ENCODE measurements at places on chromosomes 2 and 18. TPM values are rescaled to one million over a fixed set of nuclear protein-coding genes. Genes with fewer than 3 reads are reported as not detected.

GRCh38 chr2:50606860-50607259, 425.1 kb downstream of the NRXN1 start:
- no peak overlapping the region for H3K27ac ChIP-seq
- no peaks in the 10 kb centered on the region for H3K27me3 ChIP-seq

GRCh38 chr2:65525616-65526231, 93.3 kb upstream of the SPRED2 start:
- H3K27ac ChIP-seq = no peak overlapping the region
- H3K36me3 ChIP-seq = no peaks in the 10 kb centered on the region
- H3K4me3 ChIP-seq = no peak overlapping the region
- H3K4me1 ChIP-seq = no peaks in the 10 kb centered on the region
- no peaks in the 10 kb centered on the region for H3K27me3 ChIP-seq

DNA sequence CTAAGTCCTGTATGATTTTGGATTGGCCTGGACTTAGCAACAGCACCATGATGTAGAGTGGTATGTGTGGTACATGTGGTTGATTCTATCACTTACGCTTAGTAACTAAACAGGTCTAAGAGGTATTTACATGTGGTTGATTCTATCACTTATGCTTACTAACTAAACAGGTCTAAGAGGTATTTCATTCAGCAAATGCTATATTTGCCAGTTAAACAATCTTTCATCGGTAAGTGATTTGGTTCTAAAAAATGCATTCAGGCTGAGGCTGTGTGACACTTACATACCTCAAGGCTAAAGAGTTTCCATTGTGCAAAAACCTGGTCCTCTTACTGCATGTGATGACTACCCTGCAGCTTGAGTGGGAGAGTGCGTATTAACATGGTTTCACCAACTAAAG, 13.1 kb downstream of the EIF4E2 start:
- no peak overlapping the region for H3K27ac ChIP-seq
- no peak overlapping the region for H3K4me3 ChIP-seq
- H3K36me3 ChIP-seq = peaks cover 99% of the 10 kb centered on the region
- H3K27me3 ChIP-seq = no peaks in the 10 kb centered on the region
- no peak for DNase-seq

- no peak overlapping the region for H3K4me3 ChIP-seq
- H3K27ac ChIP-seq = no peak overlapping the region
- no peaks in the 10 kb centered on the region for H3K36me3 ChIP-seq
- peak; percentile 22 for DNase-seq
Observed at GRCh38 chr2:155099784-155100183, 401.3 kb downstream of the KCNJ3 start.

DNA sequence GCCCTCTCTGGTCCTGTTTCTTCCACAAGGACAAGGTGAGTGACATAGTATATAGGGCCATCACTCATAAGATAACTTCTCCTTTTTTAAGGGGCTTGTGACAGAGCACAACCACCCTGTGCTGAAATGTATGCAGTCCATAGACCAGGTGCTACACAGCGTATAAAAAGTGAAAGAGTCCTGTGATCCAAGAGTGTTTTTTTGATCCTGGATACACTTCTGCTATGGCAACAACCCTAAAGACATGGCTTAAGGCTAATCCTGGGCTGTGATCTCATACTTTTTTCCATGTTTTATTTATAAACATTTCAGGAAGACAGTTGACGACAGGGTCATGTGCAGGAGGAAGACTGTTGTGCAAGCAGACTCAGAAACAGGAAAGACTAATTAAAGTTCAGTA, 400.5 kb upstream of the TCF4 start:
- H3K27ac ChIP-seq = peak overlapping the region; percentile 7
- no peak overlapping the region for H3K4me3 ChIP-seq
- no peaks in the 10 kb centered on the region for H3K36me3 ChIP-seq
- no peak for DNase-seq
- no peaks in the 10 kb centered on the region for H3K27me3 ChIP-seq

- no peak for DNase-seq
- no peak overlapping the region for H3K4me3 ChIP-seq
- no peaks in the 10 kb centered on the region for H3K36me3 ChIP-seq
Observed at GRCh38 chr2:213848631-213849030, 562.2 kb upstream of the VWC2L start.

- H3K36me3 ChIP-seq = no peaks in the 10 kb centered on the region
Observed at GRCh38 chr2:35973132-35973736, 382.3 kb upstream of the CRIM1 start.

GRCh38 chr18:65049586-65049985, 701.2 kb upstream of the CDH7 start:
- no peaks in the 10 kb centered on the region for H3K4me1 ChIP-seq
- no peaks in the 10 kb centered on the region for H3K27me3 ChIP-seq
- no peak for DNase-seq
- H3K4me3 ChIP-seq = no peak overlapping the region
- H3K27ac ChIP-seq = no peak overlapping the region

DNA sequence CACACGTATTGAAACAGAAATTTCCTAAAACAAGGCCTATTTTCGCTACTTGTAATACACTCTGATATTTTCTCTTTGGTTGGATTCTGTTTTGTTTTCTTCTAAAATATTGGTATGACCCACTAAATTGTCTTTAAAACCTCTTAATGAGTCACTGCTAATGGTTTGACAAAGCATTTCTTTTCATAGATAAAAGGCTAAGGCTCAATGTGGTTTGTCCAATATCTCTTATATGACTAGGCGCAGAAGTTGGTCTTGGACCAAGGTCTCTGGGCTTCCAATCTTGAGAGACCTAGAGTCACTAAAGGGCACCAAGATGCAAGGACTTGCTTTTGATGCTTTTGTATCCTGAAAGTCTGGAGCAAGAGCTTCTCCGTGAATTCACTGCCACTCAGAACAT, 498.2 kb upstream of the TCF4 start:
- peaks cover 4% of the 10 kb centered on the region for H3K4me1 ChIP-seq
- DNase-seq = no peak
- H3K4me3 ChIP-seq = no peak overlapping the region
- H3K36me3 ChIP-seq = no peaks in the 10 kb centered on the region

GRCh38 chr2:176150584-176151441, 537 bp upstream of the HOXD4 start:
- no peak for DNase-seq
- H3K27me3 ChIP-seq = no peaks in the 10 kb centered on the region
- H3K36me3 ChIP-seq = peaks cover 2% of the 10 kb centered on the region
- H3K4me1 ChIP-seq = peaks cover 2% of the 10 kb centered on the region
- no peak overlapping the region for H3K27ac ChIP-seq

DNA sequence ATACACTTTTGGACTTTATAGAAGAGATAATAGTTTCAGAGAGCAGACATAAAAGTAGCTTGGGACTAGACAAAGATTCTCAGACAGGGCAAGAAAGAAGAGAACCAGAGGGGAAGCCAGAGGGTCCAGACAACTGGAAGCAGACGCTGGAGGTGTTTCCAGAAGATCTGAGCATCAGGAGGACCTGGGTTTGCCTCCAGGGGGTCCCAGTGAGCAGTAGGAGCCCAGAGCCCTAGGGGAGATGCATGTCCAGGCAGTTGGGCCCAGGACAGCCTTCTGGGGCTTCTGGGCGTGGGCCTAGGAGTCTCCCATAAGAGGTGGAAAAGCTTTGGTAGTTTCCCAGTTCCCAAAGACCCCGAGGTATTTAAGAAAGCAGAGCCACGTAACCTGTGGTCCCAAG, 251.2 kb upstream of the ID2 start:
- H3K4me3 ChIP-seq = no peak overlapping the region
- H3K36me3 ChIP-seq = no peaks in the 10 kb centered on the region
- H3K27ac ChIP-seq = no peak overlapping the region
- no peaks in the 10 kb centered on the region for H3K4me1 ChIP-seq
- no peak for DNase-seq
- no peaks in the 10 kb centered on the region for H3K27me3 ChIP-seq

DNA sequence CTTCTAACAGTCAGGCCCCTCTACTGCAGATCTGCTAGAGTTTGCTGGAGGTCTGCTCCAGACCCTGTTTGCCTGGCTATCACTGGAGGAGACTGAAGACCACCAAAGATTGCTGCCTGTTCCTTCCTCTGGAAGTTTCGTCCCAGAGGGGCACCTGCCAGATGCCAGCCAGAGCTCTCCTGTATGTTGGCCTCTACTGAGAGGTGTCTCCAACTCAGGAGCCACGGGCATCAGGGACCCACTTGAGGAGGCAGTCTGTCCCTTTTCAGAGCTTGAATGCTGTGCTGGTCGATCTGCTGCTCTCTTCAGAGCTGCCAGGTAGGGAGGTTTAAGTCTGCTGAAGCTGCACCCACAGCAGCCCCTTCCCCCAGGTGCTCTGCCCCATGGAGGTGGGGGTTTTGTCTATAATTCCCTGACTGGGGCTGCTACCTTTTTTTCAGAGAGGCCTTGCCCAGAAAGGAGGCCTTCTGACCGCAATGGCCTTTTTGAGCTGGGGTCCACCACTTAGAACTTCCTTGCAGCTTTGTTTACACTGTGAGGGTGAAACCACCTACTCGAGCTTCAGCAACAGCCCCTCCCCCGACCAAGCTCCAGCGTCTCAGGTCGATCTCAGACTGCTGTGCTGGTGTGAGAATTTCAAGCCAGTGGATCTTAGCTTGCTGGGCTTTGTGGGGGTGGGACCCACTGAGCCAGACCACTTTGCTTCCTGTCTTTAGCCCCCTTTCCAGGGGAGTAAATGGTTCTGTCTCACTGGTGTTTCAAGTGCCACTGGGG, 566.0 kb downstream of the NR4A2 start:
- H3K4me1 ChIP-seq = no peaks in the 10 kb centered on the region
- no peak overlapping the region for H3K4me3 ChIP-seq
- H3K27ac ChIP-seq = no peak overlapping the region
- DNase-seq = no peak

DNA sequence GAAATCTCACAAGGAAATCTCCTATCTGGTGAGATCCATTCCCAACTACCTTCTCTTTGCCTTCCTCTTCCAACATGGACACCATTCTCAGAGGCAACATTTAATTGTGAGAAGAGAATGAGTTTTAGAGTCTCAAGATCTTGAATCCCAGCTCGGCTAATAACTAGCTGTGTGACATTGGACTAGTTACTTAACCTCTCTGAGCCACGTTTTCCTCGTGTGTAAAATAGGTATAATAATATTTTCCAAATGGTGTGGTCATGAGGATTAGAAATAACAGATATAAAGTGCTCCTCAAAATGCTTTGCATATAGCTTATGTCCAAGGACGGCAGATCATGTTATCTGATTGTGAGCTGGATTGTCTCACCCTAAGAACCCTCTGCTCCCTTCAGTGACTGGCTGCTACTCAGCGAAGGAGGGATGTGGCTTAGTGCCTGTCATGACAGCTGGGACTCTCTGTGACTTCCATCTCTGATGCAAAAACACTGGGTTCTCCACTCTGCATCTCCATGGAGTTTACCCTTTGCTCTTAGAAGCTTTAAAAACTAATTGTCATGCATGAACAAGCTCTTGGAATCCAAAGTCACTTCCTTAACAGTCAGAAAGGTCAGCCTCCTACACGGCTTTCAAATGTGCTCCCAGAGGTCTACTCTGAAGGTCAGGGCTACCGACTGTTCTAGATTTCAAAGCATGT, 38.4 kb upstream of the MRPL19 start:
- H3K27me3 ChIP-seq = peaks cover 29% of the 10 kb centered on the region
- H3K36me3 ChIP-seq = no peaks in the 10 kb centered on the region
- DNase-seq = no peak
- H3K27ac ChIP-seq = no peak overlapping the region
- no peaks in the 10 kb centered on the region for H3K4me1 ChIP-seq

DNA sequence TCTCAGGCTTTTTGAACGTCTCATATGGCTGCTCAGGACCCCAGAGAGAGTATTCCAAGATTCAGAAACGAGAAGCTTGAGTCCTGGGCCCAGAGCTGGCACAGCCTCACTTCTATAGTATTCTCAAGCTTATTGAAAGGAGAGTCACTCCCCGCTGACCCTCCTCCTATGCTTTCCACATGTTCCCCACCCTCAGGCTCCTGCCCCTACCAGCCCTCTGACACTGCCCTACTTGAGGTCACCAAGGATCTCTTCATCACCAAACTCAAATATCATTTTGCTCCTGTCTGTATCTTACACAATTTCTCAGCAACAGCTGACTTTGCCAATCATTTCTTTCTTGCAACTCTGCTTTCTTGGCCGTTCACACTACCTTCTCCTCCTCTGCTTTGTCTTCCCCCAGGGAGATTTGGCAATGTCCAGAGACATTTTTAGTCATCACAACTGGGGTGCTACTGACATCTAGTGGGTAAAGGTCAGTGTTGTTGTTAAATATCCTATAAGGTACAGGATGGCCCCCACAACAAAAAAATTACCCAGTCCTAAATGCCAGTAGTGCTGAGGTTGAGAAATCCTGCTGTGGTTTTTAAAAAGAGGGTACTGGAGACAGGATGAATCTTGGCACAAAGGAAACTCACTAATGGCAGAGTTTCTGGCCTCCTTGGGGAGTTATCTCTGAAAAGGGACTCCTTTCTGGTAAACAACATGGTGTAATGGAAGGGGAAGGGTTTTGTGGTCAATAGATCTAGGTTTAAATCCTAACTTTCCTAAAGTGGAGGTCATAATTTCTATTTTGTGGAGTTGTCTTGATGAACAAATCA, 26.9 kb upstream of the INSIG2 start:
- peak; percentile 40 for DNase-seq
- H3K36me3 ChIP-seq = no peaks in the 10 kb centered on the region
- H3K4me3 ChIP-seq = no peak overlapping the region
- no peak overlapping the region for H3K27ac ChIP-seq
- no peaks in the 10 kb centered on the region for H3K4me1 ChIP-seq

- H3K4me3 ChIP-seq = no peak overlapping the region
- H3K27ac ChIP-seq = peak overlapping the region; percentile 50
- no peaks in the 10 kb centered on the region for H3K4me1 ChIP-seq
- no peak for DNase-seq
- H3K36me3 ChIP-seq = peaks cover 86% of the 10 kb centered on the region
Observed at GRCh38 chr2:36540986-36541754, 56.8 kb downstream of the FEZ2 start.

DNA sequence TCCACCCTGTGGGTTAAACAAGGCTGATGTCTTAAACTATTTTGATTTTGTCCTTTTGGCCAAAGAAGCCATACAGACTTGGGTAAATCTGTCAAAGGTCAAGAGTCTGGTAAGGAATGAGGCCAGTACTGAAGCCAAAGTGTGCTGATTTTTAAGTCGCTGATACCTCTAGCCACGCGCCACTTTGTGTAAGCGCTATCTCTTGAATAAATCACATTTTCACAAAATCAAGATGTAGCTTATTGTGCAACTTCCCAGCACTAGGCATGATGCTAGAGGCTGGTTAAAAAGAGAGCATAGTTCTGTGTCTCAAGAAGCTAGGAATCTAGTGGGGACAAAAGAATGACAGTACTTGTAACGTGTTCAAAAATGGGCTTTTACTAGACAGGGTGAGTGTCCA, 510.6 kb upstream of the RAB6C start:
- no peak overlapping the region for H3K27ac ChIP-seq
- H3K4me3 ChIP-seq = no peak overlapping the region
- no peak for DNase-seq

The UPP2 gene
- not detected for total RNA-seq

The SLC16A14 gene
- total RNA-seq = 0.46 TPM

The MOCOS gene
- total RNA-seq = 2.9 TPM

The DOK6 gene
- total RNA-seq = 0.47 TPM

The GLI2 gene
- total RNA-seq = 0.66 TPM
